ENCODE measurements at places on chromosomes 1 and 21. TPM values are rescaled to one million over a fixed set of nuclear protein-coding genes. Genes with fewer than 3 reads are reported as not detected.

GRCh38 chr1:19432943-19433718, 52.2 kb downstream of the CAPZB start:
- DNase-seq = no peak

DNA sequence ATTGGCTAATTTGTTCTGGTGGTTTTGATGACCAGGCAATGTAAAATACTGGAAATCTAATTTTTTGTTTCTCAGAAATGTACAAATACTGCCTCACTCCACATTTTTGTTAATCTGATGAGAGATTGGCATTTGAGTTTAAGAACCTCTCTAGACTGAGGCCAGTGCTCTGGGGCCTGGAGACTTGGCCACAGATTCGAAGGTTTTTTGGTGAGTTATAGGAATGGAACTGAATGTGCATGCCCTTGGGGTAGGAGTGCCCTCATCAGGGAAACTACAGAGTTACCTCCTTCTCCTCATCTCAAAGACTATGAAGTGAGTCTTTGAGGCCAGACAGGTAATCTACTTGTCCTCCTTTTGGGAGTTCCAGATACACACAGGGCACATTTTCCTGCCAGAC, 347.9 kb downstream of the LTN1 start:
- DNase-seq = no peak

- DNase-seq = no peak
These were observed 25.2 kb downstream of the VN1R5 start for GRCh38 chr1:247281001-247281574.

- DNase-seq = no peak
These were observed 20.4 kb upstream of the SRSF4 start for GRCh38 chr1:29202053-29202452.

The PLA2G4A gene
- 8.8 TPM for total RNA-seq

DNA sequence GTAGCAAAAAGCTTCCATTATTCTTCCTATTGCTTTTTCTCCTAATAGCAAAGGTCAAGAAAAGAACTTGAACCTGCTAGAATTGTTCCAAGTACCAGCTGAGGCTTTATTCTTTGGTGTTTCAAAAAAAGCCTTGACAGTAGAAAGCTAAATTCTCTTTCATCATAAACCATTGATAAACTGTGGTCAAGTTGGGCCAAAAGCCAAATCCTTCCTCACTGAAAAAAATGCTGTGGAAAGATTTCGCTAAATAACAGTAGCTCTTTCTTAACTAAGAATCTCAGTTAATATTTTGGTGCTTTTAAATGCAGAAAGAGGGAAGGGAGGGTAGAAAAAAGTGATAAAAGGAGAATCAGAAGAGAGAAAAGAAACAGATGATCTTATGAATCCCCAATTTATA, 14.0 kb upstream of the JAM2 start:
- DNase-seq = no peak

DNA sequence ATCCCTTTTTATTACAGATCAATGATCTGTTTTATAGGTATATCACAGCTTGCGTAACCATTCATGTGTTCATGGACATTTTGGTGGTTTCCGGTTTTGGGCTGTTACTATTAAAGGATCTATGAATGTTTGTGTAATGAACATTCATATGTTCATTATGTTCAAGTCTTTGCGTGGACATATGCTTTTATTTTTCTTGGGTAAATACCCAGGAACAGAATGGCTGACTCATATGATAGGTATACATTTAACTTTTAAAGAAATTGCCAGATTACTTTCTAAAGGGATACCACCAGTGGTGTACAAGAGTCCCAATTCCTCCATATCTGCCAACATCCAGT, 73.7 kb downstream of the SPATA46 start:
- DNase-seq = no peak

- DNase-seq = no peak
These were observed 342.4 kb downstream of the NPHP4 start for GRCh38 chr1:5649795-5650194.

GRCh38 chr1:161200421-161200991, 1.7 kb upstream of the ADAMTS4 start:
- DNase-seq = no peak

GRCh38 chr1:3113047-3113740, 44.2 kb downstream of the PRDM16 start:
- no peak for DNase-seq

DNA sequence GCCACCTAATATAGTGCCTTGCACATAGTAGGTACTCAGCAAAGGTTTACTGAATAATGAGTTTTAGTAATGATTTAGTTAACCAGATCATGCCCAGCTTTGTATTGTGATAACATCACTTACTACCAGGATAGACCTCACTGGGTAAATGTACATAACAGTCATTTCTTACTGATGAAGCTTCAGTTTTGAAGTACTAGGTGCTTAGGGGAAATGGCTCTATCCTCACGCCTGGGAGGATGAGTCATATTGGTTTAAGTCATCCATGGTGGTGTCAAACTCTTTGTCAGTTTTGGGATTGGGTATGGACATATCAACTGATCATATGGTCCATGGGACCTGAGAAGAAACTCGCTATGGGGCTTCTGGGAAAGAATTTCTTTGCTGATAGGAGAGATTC, 90.6 kb upstream of the USP24 start:
- DNase-seq = no peak

DNA sequence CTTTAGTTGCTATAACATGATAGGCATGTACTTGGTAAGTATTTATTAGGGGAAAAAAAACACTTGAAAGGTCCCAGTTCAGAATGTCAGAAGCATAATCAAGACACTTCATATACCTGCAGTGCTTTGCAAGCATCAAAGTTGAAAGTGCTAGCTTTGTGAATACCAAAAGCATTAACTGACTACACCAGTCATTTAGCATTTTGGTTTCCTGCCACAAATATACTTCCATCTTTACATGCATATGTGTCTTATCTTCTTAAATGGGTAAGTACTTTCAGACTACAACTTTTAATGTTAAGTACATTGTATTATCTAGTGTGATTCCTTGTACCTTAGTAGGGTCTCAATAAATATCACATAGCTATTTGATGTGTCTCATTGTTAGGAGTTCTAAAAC, 43.7 kb downstream of the AKT3 start:
- DNase-seq = no peak

The RBM8A gene
- 159 TPM for total RNA-seq

- DNase-seq = no peak
These were observed 54.3 kb upstream of the CD1D start for GRCh38 chr1:158126425-158126824.

GRCh38 chr1:11455967-11456570, 22.9 kb upstream of the DISP3 start:
- DNase-seq = no peak

The PTPN22 gene
- total RNA-seq = 1.1 TPM

The INSRR gene
- 0.18 TPM for total RNA-seq

The TMOD4 gene
- 1.7 TPM for total RNA-seq

The RIMKLA gene
- total RNA-seq = 1.4 TPM

- no peak for DNase-seq
These were observed 14.4 kb downstream of the HEYL start for GRCh38 chr1:39625009-39625408.

GRCh38 chr1:95071539-95071938, 1.2 kb downstream of the ALG14 start:
- no peak for DNase-seq

The ZNF683 gene
- not detected for total RNA-seq

- DNase-seq = no peak
These were observed 22.3 kb upstream of the LRP8 start for GRCh38 chr1:53349968-53350852.

DNA sequence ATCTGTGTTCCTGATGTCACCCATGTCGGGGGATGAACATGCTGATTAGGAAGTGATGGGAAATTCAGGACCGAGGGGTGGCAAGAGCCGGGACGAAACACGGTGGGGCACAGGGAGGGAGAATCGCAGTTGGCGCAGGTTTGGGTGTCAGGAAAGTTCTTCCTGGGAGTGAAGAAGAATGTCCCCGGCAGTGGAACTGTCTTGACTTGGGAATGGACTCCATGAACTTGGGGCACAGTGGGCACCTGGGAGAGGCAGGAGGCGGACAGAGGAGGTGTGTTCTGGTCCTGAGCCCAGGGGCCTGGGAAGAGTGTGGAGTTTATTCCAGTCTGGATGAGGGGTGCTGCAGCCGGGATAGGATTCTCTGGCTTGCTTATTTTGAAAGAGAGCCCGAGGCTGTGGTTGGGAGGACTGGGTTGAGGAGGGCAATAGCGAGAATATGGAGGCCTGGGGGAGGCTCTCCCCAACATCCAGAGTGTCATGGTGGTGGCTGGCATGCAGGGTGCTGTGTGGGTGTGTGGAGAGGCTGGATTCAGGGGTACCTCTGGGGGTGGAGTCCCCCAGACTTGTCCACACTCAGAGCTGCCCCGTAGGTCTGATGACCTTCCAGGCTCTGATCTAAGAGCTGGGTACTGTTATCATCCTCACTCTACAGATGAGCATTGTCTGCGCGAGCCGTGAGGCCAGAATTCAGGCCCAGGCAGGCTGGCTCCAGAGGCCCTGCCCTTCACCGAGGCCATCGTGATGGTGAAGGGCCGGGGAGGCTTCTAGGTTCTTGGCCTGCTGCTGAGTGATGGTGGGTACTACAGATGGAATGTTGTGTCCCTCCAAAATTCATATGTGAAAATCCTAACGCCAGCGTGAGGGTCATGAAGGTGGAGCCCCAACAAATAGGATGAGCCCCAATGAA, 274.5 kb upstream of the C1orf174 start:
- no peak for DNase-seq

- no peak for DNase-seq
These were observed 32.8 kb upstream of the KCNJ15 start for GRCh38 chr21:38223893-38224540.

The PTGFR gene
- total RNA-seq = 0.34 TPM

- no peak for DNase-seq
These were observed 272.7 kb downstream of the NTNG1 start for GRCh38 chr1:107413546-107413945.

DNA sequence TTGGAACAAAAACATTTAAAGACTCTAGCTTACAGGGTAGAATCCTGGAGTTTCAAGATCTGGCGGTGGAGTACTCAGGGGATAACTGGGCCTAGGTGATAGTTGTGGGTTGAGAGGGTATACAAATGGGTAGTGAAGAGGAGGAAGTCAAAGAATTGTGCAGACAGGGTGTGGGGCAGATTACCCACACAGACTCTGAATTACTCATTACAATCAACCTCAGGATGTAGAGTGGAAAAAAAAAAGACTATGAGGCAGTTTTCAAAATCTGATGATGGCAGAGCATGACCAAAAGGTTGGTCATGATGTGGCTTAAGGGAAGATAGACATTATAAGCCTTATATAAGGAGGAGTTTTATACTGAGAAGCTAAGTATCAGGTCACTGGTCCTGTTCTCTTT, 44.1 kb upstream of the GLIS1 start:
- no peak for DNase-seq

The ARHGAP30 gene
- total RNA-seq = 3.2 TPM

- no peak for DNase-seq
These were observed 27.5 kb upstream of the VPS26C start for GRCh38 chr21:37294679-37295078.

GRCh38 chr1:172342584-172343239, 77.8 kb upstream of the C1orf105 start:
- no peak for DNase-seq

The GBP7 gene
- not detected for total RNA-seq

DNA sequence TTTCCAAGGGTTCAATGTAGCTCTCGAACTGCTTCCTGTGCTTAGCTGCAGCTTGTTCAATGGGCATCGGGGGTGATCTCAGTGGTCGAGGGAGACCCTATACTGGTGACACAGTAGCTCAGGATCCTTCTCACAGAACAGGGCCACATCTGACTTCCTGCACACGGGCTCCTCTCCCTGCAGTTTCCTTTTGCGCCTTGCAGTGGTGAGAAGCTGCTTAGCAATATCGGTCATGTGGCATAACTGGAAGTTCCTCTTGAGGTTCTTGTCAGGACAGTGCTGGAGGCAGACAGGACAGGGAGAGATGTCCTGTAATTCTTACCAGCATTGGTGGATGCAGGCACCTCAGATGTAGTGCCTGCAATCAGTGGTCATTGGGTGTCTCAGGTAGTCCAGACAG, 140.5 kb upstream of the MAP1LC3C start:
- no peak for DNase-seq

- DNase-seq = no peak
These were observed 333.5 kb upstream of the B3GALT2 start for GRCh38 chr1:193519922-193520321.

DNA sequence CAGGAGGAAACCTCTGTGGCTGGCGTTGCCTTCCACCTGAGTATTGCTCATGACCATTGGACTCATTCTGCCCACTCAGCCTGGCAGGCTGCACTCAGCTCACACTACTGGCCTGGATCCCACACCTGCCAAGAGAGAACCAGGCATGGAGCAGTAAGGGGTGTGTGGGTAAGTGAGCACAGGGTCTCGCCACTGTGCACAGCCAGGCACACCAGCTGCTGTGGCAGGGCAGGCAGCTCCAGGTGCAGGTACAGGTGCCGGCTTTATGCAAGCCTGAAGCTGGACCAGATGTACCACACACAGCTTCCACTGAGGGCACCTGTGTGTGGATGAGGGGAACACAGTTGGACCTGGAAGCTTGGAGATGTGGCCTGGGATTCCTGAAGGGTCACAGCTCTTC, 295.2 kb upstream of the SNX7 start:
- no peak for DNase-seq

The GSTM2 gene
- total RNA-seq = 47.5 TPM

The TEX38 gene
- 30.6 TPM for total RNA-seq

The PRKAA2 gene
- 6.5 TPM for total RNA-seq

DNA sequence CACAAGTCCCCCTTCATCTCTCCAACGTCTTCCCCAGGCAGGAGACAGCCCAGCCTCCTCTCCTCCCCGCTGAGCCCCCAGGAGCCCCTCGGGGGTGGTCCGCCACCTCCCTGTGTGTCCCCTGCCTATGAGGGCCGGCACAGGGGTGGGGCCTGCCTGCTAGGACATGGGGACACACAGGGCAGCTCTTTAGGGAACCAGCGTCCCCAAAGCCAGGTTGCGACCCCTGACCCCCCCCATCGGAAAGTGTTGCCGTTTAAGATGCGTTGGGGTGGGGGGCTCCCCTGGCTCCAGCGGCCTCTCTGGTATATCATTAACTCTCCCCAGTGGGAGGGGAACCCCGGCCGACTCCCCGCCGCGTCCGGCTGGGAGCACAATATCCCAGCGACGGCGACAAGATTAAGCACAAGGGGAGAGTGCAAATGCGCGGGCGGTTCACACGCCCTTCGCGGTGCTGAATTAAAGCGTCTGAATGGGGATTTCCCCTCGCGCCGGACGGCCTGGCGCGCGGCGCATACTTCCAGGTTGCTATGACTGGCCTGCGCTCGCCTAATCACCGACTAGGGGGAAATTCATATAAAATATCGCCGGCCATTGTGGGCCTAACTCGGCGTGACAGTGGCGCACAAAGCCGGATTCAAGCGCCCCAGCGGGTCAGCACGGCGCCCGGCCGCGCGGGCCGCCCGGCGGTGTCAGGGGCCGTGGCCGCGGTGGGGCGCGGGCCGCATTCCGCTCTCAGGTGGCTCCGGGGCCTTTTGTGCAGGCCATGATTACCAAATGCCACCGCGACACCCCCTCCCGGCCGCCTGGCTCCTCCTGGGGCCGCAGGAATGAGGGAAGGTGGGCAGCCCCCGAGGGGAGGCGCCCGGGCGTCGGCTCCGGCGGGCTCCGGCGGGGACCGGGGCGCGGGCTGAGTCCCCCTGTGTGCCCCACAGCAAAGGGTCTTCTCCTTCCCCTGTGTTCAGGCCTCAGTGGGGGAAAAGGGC, 30.9 kb downstream of the WNT3A start:
- no peak for DNase-seq

- DNase-seq = no peak
These were observed 836.3 kb upstream of the ADGRL4 start for GRCh38 chr1:79842811-79843210.

GRCh38 chr1:164137273-164137925, 421.6 kb upstream of the PBX1 start:
- DNase-seq = no peak

The LRRC38 gene
- 0.45 TPM for total RNA-seq

The NBPF1 gene
- total RNA-seq = 29.9 TPM

The MEAF6 gene
- 175 TPM for total RNA-seq

Measured in prostate gland (tissue), 2 donors.